GM03348 (cell line): ENCODE measurements at places on chromosomes 5 and 9.

GRCh38 chr5:142698447-142699183 is 12.7 kb upstream of the FGF1 start:
- no peak for DNase-seq

GRCh38 chr9:8486095-8486494 is 686.5 kb upstream of the DMAC1 start:
- DNase-seq, result no peak

DNA sequence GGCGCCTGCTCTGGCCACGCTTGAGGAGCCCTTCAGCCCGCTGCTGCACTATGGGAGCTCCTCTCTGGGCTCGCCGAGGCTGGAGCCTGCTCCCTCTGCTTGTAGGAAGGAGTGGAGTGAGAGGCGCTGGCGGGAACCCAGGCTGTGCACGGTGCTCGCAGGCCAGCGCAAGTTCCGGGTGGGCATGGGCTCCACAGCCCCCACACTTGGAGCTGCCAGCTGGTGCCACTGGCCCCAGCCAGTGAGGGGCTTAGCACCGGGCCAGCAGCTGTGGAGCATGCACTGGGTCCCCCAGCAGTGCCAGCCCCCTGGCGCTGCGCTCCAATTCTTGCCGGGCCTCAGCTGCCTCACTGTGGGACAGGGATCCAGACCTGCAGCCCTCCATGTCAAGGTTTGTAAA is 122.1 kb upstream of the CD180 start:
- no peak for DNase-seq

GRCh38 chr5:135489466-135490244 is 37.5 kb upstream of the TIFAB start:
- DNase-seq, result peak; percentile 48

GRCh38 chr5:115241881-115242642 is 20.6 kb downstream of the PGGT1B start:
- no peak for DNase-seq

- peak; percentile 67 for DNase-seq
These were observed 31.4 kb upstream of the BRD3 start for GRCh38 chr9:134099123-134099761.

GRCh38 chr9:95103281-95103771 is 214.2 kb downstream of the FANCC start:
- DNase-seq, result no peak

DNA sequence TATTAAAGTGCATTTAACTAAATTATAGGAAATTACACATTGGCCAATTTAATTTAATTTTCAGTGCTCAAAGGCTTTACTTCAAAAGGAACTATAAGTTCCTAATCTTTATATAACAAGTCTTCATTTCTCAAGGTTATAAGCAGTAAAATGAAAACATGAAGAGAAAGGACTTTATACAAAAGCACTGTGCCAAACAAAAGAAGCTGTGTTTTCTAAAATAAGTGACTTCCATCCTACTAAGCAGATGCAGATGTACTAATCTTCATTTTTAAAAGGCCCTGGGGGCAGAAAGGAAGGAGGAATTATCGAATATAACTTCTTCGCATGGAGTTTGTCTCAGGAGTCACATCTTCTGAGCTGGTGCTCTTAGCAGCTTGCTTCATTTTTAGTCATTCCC is 81.4 kb downstream of the SHC3 start:
- DNase-seq, result no peak

GRCh38 chr5:16551628-16552027 is 65.2 kb downstream of the RETREG1 start:
- DNase-seq, result no peak

GRCh38 chr5:41636605-41637004 is 126.2 kb upstream of the PLCXD3 start:
- DNase-seq, result peak; percentile 23

DNA sequence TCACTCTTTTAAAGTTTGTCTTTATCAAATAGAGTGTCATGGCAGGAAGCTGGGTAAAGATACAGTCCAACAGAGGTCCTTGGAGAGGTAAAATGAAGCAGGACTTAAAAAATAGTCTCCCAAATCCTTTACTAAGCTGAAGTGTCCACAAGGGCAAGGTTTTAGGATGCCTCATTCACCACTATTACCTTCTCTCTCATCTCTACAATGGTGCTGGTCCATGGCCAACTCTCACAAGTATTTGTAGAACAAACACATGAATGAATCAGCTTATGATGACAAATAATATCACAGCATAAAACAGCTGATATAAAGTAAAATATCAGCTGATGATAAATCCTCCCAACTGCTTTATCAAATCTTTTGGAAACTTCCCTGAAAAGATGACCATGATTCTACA is 162.3 kb upstream of the ZNF462 start:
- DNase-seq, result no peak

DNA sequence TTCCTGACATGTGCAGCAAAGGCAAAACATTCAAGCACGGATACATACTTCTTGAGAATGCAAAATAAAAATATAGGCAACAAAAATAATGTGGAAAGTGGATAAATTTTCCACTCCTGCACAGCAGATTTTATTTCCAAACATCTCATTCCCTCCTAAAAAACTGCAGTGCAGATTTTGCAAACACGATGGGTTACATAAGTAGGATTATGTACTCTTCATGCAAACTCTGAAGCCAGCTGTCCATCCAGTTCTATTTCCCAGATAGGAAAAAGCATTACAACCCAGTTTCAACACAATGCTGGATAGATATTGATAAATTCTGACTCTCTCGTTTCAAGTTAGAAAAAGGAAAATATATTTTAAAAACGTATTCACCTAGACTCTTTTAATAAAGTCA is 52.7 kb upstream of the CCNG1 start:
- DNase-seq, result no peak

GRCh38 chr5:68949256-68949655 is 144.6 kb upstream of the SLC30A5 start:
- no peak for DNase-seq

GRCh38 chr5:37840053-37841034 is 503 bp upstream of the GDNF start:
- peak; percentile 88 for DNase-seq

DNA sequence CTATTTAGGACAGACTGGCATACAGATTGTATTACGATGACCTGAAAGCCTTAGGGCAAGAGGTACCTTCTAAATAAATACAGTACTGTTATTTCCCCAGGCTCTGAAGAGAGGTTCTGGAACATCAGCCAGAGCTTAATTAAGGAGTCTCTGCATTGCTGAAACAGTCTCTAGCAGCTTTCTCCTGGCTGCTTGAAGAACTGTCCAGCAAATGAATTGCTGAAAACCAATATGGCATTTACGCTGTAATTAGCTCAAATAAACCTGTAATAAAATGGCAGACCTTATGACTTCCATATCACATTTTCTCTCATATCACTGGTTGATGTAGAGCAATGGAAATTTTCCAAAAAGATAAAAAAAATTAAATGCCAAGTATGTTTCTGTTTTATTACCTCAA is 636.3 kb downstream of the GABRG2 start:
- no peak for DNase-seq

- peak; percentile 38 for DNase-seq
These were observed 193.1 kb downstream of the GLIS3 start for GRCh38 chr9:4106760-4107143.

- DNase-seq, result no peak
These were observed 11.5 kb upstream of the ABO start for GRCh38 chr9:133286523-133286922.

GRCh38 chr9:36140086-36141084 is 3.9 kb downstream of the GLIPR2 start:
- no peak for DNase-seq

- DNase-seq, result no peak
These were observed 251.8 kb upstream of the RASA1 start for GRCh38 chr5:87015901-87016300.

DNA sequence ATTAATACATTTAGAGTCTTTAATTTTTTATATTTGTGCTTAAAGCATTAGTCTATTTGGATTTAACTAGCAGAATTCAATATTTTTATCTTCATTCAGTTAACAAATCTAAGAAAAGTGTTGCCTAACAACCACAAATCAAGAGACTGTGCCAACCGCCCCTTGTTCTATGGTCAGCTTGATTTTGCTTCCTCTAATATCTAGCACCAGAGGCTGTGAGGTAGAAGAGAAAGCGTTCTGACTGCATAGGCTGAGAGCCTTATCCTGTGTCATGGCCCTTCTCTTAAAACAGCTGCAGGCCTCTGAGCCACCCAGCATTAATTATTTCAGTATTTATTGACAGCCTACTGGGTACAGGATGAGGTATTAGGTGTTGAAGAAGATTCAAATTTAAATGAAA is 693.0 kb upstream of the CDH6 start:
- no peak for DNase-seq

- DNase-seq, result no peak
These were observed 134.0 kb downstream of the SLC1A3 start for GRCh38 chr5:36740259-36740898.

- DNase-seq, result peak; percentile 37
These were observed 423.6 kb downstream of the IRX1 start for GRCh38 chr5:4019009-4019769.

- no peak for DNase-seq
These were observed 144.0 kb upstream of the MRPS30 start for GRCh38 chr5:44664711-44665100.

DNA sequence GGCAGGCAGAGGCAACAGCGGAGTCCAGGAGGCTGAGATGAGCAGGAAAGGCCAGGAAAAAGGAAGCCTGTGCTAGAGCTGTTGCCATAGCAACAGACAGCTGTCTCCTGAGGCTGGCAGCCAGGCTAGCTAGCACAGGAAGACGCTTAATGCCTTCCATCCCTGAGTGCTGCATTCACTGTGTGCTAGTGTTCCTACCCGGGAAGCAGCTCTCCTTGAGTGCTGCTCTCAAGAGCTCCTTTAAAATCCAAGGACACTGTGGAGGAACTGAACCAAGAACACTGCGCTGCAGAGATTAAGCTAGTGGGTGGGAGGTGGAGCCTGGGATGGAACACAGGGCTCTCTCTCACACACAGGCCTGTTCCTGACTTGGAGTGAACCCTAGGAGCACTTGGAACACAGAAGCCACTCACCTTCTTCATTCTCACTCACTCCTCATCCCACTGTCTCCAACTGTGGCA is 53.5 kb upstream of the IL7R start:
- DNase-seq, result peak; percentile 67

- no peak for DNase-seq
These were observed 91.1 kb upstream of the CEP78 start for GRCh38 chr9:78144663-78145377.

DNA sequence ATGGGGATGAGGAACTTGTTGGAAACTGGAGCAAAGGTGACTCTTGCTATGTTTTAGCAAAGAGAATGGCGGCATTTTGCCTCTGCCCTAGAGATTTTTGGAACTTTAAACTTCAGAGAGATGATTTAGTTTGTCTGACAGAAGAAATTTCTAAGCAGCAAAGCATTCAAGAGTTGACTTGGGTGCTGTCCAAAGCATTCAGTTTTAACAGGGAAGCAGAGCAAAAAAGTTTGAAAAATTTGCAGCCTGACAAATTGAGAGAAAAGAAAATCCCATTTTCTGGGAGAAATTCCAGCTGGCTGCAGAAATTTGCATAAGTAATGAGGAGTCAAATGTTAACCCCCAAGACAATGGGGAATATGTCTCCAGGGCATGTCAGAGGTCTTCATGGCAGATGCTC is 682.3 kb upstream of the ST8SIA4 start:
- DNase-seq, result no peak

GRCh38 chr5:114977979-114978573 is 191.6 kb downstream of the TRIM36 start:
- DNase-seq, result no peak

DNA sequence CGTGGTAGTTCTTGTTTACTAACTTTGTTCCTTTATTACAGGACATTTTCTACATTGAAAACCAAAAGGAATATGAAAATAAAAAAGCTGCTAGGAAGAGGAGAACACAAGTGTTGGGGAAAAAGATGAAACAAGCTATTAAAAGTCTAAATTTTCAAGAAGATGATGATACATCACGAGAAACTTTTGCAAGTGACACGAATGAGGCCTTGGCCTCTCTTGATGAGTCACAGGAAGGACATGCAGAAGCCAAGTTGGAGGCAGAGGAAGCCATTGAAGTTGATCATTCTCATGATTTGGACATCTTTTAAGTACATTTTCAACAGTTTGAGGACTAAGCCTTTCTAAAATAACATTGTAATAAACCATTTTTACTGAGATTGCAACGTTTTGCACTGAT is 23.8 kb downstream of the PHAX start:
- peak; percentile 82 for DNase-seq

DNA sequence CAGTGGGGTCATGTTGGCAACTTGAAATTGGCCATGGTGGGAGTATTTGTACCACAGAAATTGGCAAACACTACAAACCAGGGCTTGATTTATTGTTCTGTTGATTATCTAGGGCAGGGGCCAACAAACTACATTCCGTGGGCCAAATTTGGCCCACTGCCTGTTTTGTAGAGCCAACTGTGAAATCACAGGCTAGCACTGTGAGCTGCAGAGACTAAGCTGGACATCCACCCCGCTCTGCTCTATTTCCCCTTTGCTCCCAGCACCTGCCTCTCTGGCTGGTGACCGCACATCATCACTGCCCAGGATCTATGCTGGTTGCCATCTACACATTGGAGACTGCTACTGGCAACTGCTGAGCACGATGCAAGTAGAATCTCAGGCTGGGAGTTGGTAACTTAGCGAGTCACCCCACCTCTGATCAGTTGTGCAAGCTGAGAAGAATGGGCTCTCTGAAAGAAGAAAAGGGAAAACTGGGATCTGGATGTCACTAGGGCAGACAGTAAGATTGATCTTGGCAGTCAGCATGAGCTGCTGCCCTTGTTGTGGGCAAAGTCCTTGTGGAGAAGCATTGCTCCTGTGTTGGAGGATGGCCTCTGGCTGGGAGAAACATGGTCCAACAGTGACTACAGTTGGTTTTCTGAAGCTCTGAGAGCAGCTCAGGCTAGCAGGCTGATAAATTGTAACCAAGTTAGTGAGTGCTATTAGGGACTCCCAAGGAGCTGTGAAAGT is 144.7 kb upstream of the RAD23B start:
- no peak for DNase-seq

GRCh38 chr5:16810208-16810854 is 125.8 kb downstream of the MYO10 start:
- peak; percentile 13 for DNase-seq

GRCh38 chr9:73174330-73174980 is 22.8 kb downstream of the ANXA1 start:
- no peak for DNase-seq

DNA sequence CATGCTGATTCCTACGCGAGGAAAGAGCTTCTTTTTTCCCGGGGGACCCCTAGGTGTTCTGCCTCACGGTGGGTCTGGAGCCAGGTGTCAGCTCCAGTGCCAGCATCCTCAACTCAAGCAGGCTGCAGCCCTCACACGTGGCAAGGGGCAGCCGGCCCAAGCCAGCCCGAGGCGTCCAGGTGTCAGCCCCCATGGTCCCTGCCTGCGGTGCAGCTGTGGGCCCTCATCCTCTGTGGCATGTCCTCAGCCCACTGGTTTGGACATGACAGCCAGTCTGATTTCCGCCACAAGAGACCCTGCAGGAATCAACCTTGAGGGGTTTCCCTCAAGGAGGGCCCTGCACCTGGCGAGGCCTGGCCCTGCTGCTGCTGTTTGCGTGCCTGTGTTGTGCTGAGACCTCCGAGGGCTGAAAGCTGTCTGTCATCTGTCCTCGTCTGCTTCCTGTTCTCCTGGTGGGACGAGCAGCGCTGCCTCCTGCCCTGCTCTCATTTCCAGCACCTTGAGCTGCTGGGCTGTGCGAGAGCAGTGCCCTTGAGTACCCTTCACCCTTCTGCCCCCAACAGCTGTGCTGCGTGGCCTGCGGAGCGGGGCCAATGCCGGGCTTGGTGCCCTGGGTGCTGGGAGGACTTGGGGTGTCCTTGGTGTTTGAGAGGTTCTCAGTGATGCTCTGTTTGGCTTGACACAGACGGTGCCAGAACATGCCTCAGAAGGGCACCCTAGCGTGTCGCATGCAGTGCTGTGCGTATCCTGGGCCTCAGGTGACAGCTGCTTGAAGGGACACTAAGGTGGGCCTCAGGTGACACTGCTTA is 137.6 kb downstream of the CACNA1B start:
- DNase-seq, result no peak
